Fibroblast of skin of scalp (primary cell): ENCODE measurements at places on chromosomes 7 and 10.

- no peak for DNase-seq
These were observed 69.1 kb downstream of the GCC1 start for GRCh38 chr7:127516320-127516719.

GRCh38 chr7:49714182-49714581, 59.3 kb upstream of the VWC2 start:
- no peak for DNase-seq

DNA sequence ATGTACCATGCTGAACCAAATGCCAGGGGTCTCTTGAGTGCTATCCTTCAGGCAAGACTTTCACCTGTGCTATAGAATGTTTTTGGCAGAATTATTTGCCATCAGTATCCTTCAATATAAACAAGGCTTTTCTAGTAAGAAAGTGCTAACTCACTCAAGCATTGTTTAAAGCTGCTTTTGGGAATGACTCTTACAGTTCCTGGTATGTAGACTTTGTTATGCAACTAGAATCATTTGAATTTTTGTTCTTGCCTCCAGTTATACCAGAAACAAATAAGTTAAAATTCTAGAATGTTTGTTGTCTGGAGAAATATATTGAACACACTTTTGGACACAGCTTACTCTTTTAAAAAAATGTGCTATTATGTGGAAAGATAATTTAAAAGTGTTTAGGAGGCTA, 39.5 kb upstream of the RTKN2 start:
- DNase-seq, result no peak

DNA sequence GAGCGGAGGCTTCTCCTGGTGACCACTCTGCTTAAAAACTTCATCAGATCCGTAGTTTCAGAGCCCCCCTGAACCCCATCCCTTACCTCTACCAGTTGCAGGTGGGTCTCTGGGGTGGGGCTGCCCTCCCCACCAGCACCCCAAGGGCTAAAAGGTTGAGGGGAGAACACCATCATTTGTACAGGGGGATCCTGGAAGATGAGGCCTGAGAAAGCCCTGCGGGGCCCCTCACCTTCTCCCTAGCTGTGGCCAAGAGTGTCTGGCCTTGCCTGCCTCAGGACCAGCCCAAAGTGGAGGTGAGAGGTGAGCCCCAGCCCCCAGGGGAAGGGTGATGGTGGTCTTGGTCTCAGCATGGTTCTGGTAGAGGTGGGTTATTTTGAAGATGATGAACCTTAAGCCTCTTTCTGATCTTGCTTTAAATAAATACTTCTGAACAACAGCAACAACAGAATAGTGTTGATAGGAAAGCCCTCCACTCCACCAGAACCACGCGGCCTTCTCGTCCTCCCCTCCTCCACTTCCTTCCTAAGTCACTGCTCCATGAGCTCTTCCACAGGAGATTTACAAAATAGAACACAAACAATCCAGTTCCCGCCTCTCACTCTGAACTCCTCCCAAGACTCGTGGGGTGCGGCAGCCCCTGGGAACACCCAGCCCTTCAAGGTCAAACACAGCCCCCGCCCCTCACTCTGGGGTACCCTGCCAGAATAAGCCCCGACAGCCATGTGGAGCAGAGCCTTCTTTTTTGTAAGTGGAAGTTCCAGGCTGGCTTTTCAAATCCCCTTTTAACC, 169.1 kb downstream of the EGFR start:
- no peak for DNase-seq

- peak; percentile 80 for DNase-seq
These were observed 168.0 kb upstream of the AHR start for GRCh38 chr7:17130281-17131059.

DNA sequence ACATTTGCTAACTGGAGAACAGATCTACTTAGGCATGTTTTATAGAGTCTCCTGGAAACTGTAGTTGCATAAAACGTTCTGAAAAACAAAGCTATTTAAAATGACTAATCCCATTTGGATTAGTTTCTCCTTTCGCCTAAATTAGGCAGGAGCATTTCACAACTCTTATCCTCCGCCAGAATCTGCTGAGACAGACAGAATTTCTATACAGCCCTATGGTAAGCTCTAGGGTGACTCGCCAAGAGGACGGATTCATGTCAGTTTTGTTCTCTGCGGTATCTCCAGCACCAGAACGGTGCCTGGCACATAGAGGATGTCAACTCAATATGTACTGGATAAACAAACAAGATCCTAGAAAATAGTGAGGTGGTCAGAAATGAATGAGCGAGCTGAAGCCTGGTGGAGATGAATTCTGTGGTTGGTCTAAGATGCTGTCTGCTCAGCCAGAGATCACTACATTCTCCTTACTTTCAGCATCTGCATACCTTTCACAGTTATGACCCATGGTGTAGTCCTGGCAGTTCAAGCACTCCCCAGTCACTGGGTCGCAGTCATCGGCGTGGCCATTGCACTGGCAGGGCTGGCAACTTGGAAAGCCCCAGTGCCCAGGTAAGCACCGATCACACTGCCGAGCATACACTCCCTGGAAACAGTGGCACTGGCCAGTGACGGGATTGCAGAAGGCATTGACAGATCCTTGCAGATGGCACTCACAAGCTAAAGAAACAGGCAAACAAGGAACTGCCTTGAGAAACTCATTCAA, 44.0 kb downstream of the LAMB1 start:
- peak; percentile 74 for DNase-seq

GRCh38 chr7:106248600-106248999, 36.2 kb downstream of the NAMPT start:
- no peak for DNase-seq

- peak; percentile 83 for DNase-seq
These were observed 121.4 kb upstream of the PHYHIPL start for GRCh38 chr10:59055045-59055444.

GRCh38 chr10:125187238-125188194, 27.2 kb upstream of the CTBP2 start:
- DNase-seq, result no peak

DNA sequence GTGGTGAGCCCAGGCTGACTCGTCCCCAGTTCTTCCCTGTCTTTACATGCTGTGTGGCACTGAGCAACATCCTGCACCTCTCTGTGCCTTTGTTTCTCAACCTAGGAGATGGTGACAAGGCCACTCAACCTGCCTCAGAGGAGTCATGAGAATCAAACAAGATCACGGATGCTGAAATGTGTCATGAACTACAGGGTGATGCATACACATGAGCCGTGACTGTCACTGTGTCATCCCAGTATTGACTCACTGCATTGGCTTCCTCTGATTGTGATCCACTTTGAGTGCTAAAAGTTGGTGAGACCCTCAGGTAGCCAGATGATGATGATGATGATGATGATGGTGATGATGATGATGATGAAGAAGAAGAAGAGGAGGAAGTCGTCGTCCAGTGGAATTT, 11.5 kb downstream of the C10orf71 start:
- DNase-seq, result no peak

DNA sequence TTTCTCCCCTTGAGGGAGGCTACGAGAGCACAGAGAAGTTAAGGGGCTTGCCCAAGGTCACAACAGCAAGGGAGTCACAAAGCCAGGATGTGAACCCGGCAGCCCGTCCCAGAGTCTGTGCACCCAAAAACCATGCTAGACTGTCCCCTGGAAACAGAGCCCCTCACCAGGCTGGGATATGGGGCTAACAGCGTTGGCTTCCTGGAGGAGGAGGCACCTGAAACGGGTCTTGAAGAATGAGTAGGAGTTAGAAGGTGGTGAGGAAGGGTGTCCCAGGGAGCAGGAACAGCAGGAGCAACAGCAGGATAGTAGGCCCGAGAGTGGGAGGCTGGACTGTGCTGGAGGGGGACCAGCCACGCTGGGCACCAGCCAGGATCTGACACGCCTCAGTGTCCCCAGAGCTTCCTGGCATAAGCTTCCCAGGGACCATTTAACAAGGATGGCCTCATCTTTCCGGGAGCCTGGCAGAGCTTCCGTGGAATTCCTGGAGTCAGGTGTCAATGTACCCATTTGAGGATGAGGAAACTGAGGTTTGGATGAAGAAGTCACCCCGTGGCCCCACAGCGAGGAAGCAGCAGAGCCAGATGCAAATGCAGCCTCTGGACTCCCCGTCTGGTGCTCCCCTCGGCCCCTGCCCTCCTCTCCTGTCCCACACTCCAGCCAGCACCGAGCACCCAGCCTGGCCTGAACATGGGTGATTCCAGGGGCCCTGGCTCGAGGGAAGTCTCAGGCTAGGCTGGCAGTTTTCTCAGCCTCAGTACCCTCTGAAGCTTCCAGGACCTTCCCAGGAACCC, 3.3 kb upstream of the GRIFIN start:
- no peak for DNase-seq

DNA sequence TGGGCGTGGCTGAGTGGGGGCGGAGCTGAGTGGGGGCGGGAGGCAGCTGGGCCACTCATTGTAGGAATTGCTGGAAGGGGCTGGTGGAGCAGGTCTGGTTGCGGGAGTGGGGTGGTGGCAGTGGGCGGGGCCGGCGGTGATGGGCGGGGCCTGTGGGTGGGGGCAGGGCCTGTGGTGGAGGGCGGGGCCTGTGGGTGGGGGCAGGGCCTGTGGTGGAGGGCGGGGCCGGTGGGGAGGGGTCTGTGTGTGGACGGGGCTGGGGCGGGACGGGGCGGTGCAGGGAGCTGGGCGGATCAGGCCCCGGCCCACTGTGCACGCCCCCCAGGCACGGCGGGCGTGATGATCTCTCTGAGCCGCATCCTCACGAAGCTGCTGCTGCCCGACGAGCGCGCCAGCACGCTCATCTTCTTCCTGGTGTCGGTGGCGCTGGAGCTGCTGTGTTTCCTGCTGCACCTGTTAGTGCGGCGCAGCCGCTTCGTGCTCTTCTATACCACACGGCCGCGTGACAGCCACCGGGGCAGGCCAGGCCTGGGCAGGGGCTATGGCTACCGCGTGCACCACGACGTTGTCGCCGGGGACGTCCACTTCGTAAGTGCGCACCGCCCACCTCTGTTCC, 14.0 kb downstream of the SLC29A4 start:
- DNase-seq, result no peak

DNA sequence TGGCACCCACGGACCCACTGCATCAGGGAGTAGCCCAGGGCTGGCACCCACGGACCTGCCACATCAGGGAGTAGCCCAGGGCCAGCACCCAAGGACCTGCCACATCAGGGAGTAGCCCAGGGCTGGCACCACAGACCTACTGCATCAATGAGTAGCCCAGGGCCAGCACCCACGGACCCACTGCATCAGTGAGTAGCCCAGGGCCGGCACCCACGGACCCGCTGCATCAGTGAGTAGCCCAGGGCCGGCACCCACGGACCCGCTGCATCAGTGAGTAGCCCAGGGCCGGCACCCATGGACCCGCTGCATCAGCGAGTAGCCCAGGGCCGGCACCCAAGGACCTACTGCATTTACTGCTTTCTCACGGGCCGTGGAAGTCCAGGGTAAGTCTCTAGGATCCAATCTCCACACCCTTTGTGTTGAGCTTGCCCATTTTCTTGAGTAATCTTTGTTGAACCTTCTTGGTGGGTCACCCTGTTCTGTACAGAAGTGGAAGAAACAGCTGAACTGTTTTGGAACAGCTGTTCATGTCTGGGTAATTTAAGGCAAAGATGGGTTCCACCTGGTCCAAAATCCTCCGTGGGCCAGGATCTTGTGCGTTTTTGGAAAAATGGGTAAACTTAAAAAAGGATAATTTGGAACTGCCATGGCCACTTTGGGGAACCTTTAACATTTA, 69.0 kb downstream of the VIPR2 start:
- DNase-seq, result no peak

- peak; percentile 76 for DNase-seq
These were observed 18.7 kb upstream of the DDIT4 start for GRCh38 chr10:72254813-72255568.

GRCh38 chr7:27767374-27767773, 27.4 kb downstream of the TAX1BP1 start:
- peak; percentile 14 for DNase-seq

DNA sequence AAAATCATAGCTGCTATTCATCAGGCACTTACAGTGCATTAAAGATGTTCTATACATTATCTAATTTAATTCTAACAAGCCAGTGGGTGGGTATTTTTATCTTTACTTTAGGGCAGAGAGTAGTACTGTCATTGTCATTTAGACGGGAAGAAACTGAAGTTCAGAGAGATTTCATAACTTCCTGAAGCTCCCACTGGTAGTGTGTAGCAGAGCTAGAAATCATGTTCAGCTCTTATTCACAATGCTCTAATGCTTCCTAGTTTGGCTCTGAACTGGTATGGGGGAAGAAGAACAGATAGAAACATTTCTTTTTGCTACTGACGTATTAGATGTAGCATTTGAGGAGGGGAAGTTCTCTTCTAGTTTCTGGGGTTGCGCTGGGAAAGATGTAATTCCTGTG, 116.7 kb downstream of the CYP26A1 start:
- DNase-seq, result no peak
